ENCODE measurements at places on chromosomes 13 and 19.

DNA sequence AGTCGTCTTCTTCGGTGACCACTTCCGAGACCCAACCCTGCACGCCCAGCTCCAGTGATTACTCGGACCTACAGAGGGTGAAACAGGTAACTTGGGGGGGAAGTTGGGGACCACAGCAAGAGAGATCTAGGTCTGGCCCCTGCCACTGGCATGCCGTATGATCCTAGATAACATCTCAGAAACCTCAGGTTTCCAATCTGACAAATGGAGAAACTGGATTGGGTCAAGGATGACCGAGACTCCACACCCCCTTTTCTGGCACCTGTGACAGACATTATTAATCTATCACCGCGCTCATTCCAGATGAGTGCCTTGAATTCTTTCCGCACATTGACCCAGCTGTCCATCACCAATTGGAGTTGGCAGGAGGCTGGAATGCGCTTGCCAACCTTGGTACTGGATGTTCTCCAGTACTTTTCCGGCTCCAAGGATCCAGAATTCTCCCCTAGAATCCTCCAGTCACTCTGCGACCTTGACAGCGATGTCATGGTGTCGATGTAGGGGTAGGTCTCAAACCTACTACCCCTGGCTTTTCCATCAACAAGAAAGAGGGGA is 17.4 kb downstream of the VASP start:
- DNase-seq = no peak

DNA sequence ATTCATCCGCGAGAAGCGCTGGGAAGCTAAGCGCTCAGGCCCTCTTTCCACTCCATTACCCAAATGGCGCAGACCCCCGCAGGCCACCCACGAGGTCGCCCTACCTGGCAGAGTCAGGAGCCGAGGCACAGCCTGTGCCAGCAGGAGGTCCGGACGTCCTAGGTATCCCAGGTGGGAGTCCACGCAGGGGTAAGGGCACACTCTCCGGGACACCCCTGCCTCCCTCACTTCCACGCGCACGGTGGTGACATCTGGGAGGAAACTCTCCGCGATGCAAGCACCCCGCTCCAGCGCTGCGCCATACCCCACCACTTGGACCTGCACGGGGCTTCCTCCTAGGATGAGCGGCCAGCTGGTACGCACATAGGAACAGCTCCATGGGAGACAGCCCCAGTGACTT is 95.1 kb upstream of the ARHGEF7 start:
- DNase-seq = no peak

DNA sequence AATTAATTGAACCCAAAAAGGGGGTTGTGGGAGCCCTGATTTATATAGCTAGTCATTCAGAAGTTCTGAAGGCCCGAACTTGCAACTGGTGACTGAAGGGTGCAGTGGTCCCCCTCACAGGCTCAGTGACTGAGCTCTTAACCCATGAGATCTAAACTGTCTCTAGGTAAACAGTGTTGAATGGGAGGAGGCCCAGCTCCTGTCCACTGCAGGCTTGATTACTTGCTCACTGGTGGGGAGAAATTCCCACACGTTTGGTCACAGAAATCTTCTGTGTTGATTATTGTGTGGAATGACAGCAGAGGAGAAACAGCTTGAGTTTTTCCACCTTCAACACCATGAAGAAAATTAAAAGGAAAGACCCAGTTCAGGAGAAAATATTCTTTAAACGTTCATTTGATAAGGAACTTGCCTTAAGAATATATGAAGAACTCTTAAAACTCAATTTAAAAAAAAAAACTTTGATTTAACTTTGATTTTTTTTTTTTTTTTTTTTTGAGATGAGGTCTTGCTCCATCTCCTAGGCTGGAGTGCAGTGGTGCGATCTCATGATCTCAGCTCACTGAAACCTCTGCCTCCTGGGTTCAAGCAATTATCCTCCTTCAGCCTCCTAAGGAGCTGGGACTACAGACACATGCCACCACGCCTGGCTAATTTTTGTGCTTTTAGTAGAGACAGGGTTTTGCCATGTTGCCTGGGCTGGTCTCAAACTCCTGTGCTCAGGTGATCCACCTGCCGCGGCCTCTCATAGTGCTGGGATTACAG is 249.3 kb downstream of the UQCRFS1 start:
- DNase-seq = no peak

GRCh38 chr13:74687442-74688182 is 553.4 kb upstream of the KLF12 start:
- no peak for DNase-seq

GRCh38 chr19:47650700-47651099 is 41.8 kb downstream of the BICRA start:
- no peak for DNase-seq

- DNase-seq = no peak
These were observed 560.2 kb upstream of the SPRY2 start for GRCh38 chr13:80901111-80901510.

- no peak for DNase-seq
These were observed 160.0 kb downstream of the RBM26 start for GRCh38 chr13:79245937-79246577.

DNA sequence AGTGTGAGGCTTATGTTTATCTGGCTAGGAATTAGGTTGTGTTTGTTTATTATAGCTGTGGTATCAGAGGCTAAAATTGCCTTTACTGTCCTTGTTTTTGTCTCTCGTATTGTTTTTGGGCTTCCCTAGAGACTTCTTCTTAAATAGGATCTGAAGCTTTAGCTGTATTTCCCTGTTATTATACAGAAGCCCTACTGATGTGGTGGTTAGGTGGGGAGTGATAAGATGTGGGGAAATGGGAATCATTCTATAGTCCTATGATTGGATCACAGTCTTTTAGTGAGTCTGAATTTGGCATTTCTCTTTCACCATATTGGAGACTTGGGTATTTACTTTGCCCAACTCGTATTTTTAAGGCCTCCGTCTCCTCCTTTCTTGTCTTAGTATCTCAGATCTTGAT is 8.3 kb upstream of the KL start:
- DNase-seq = no peak

DNA sequence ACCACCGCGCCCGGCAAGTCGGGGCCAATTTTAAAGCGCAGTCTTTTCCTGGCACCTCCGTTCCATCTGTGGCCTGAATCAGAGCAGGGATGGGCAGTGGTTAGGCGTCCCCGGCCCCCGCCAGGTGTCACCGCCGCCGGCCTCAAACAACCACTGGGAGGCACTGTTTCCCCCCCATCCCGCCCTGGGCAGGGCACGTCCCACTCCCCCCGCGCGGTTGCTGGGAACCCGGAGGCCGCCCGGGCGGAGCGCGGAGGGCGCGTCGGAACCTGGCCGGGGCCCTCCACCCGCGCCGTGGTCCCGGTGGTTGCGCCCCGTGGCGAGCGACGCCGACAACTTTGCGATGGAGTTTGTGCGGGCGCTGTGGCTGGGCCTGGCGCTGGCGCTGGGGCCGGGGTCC is at the start of gene GRIN3B:
Gene GRIN3B, plus strand, starts transcription at position 325 of the 400 bp plus-strand sequence. Its CDS starts 19 bp downstream, at position 344.
- DNase-seq = peak; percentile 54

- no peak for DNase-seq
These were observed 541.0 kb downstream of the RFC3 start for GRCh38 chr13:34358811-34359513.

DNA sequence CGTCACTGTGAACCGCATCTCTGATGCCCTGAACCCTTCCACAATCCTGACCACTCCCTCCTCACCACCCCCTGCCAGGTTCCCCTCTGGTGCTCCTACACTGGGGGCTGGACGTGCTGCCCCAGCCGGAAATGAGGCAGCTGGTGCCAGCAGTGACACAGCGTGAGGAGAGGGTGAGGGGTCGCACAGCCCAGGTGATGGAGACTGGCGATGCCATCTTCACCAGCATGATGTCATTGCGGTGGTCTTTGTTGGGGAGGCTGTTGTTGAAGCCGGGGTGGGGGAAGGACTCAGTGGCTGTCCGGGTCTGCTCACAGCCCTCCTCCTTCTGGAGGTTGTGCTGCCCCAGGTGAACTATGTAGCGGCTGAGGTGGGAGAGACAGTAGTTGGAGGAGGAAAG is 2.5 kb downstream of the KLK11 start:
- no peak for DNase-seq

- DNase-seq = no peak
These were observed 23.4 kb downstream of the SIPA1L3 start for GRCh38 chr19:37930416-37930815.

DNA sequence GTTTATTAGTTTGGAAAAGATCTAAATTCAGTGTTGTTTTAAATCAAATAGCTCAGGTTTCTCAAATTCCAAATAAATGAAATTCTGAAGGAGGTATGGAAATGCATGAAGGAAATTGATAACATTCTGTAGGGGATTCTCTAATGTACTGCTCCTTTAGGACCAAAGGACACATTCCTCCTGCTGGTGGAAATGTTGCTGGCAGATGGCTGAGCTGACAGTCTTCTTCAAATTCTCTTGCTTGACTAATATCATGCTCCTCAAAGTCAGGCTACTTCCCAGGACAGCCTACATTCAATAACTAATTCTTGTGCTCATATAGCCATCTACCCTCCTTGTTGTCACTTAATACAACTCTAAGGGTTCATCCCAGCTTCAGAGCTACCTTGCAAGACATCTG is 1118.5 kb downstream of the PCDH9 start:
- DNase-seq = no peak

DNA sequence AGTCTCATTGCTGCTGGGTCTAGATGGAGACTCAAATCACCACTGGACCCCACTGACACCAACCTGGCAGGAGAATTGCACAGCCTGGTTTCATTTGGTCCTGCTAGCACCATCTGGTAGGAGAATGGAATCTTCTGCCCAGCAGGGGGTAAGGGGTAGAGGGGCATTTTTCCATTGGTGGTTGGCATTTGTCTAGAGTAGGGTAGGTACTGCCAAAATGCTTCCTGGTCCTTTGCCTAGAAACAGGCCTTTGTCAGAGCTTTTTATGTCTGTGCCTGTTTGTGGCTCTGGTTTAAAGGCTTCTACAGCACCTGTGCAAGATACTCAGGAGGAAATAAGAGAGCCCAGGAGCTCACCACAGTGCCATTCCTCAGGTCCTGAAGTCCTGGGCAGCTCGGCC is 121.3 kb downstream of the KCTD12 start:
- DNase-seq = no peak

- no peak for DNase-seq
These were observed 1555.5 kb downstream of the UQCRFS1 start for GRCh38 chr19:27657271-27658051.

- no peak for DNase-seq
These were observed 9.5 kb downstream of the IL4I1 start for GRCh38 chr19:49887037-49887664.

GRCh38 chr19:31113293-31113692 is 235.9 kb downstream of the TSHZ3 start:
- DNase-seq = no peak

GRCh38 chr13:108225440-108225839 is 7.2 kb downstream of the ABHD13 start:
- DNase-seq = no peak

DNA sequence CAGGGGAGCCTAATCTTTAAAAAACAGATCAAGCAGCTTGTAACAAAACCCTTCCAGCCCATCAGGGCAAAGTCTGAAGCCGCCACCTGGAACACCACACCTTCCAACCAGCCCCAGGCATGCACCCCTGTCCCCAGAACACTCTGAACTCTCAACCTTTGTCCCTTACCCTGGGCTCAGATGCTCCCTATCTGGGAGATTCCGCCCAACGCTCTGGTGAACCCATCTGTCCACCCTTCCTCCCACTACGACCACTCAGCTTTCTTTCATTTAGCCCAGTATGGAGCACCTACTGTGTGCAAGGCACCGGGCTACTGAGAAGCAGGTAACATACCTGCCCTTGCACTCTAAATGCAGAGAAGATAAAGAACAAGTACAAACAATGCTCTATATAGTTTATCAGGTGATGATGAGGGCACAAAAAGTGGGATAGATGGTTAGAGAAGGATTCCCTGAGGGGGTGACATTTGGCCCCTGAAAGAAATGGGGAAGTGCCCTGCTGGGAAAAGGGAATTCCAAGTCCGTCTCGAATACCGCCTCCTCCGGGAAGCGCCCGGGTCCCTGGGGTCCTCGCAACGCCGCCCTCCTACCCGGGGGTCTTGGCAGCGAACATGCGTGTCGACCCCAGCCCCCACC is 629 bp downstream of the PEPD start:
- no peak for DNase-seq

DNA sequence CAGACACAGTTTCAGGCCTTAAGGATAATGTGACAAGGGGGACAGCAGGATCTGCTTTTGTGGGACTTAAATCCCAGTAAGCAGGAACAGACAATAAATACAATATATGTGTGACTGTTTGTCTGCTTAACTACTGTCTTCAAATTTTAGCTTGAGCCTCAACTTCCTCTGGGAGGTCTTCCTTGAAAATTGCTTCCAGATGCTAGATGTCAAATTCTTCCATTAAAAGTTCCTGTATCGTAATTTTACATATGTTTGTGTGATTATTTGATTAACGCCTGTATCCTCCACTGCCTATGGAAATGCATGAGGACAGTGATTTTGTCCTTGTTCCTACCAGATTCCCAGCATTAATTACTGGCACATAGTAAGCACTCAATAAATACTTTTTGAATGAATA is 385.5 kb downstream of the NDFIP2 start:
- DNase-seq = no peak

DNA sequence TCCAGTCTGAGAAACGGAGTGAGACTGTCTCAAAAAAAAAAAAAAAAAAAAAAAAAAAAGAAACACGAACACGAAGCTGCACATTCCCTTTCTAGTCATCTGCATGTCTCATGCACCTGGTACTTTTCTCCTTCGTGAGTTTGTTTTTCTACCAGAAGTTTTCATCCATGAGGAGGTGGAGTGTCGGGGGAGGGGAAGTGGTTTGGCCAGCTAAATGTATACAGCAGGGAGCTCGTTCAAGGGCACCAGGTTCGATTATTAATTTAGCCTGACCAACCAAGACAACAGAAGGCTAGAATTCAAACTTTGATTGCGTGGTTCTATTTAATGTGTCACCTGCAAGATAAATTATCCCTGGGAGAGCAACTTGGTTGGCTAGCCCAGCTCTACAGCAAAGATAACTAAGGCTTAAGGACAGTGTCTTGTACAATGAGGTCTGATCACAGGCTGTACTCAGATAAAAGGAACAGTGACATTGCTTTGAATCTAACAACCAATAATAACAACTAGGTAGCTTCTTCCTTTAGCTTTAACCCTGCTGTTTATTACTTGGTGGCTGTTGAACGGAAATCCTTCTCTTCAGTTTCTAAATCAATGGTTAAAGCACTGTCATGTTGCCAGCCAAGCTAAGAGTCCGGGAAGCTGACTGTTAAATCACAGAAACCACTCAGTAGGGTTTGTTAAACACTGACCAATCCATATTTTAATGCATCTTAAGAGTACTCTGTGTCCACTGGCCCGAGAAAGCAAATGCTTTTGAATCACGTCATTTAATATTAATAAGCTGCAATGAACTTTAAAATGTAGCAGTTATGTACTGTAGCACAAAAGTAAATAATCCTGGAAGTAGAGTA is 98.4 kb upstream of the STARD13 start:
- DNase-seq = no peak

- DNase-seq = no peak
These were observed 24.6 kb upstream of the CLDN10 start for GRCh38 chr13:95527955-95528354.

- DNase-seq = no peak
These were observed 651.2 kb downstream of the SLITRK6 start for GRCh38 chr13:85148009-85148408.
